Glutamatergic neuron (in vitro differentiated cells): ENCODE measurements at places on chromosomes 7 and 10. TPM values are rescaled to one million over a fixed set of nuclear protein-coding genes. Genes with fewer than 3 reads are reported as not detected.

DNA sequence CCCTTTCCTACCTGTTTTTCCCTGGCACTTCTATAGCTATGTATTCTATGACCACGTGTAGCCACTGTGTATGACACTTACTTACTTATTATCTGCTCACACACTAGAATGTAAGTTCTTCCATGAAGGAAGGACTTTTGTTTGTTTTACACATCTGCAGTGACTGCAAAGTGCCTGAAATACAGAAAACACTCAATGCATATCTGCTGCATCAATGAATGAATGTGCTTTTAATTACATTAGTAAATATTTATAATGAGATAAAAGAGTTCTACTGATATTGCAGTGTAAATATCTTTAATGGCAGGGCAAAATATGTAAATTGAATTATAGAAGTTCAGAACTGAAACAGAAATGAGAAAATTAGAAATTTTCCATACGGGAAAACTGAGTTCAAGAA is 43.5 kb upstream of the CDC14C start:
- no peaks in the 10 kb centered on the region for H3K36me3 ChIP-seq
- no peaks in the 10 kb centered on the region for H3K4me1 ChIP-seq
- DNase-seq, result no peak

- H3K27ac ChIP-seq, result no peak overlapping the region
- no peak for DNase-seq
- no peaks in the 10 kb centered on the region for H3K36me3 ChIP-seq
- no peak overlapping the region for H3K4me3 ChIP-seq
- peaks cover 3% of the 10 kb centered on the region for H3K4me1 ChIP-seq
- H3K27me3 ChIP-seq, result peaks cover 16% of the 10 kb centered on the region
These were observed 3.8 kb upstream of the DGKI start for GRCh38 chr7:137850571-137850970.

SUN3 gene
- total RNA-seq, result not detected

DNA sequence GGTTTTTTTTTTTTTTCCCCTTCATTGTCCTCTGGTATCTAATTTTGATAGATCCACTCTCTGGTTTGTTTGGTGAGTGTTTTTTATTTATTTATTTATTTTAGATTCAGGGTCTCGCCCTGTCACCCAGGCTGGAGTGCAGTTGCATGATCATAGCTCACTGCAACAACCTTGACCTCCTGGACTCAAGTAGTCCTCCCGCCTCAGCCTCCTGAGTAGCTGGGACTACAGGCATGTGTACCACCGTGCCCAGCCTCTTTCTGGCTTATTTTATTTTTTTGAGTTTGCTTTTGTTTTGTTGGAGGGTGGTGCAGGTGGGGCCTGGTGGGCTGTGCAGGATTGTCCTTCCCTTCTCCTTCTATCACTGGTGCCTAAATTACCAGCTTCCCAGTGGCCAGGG is 187.2 kb upstream of the SH2B2 start:
- H3K36me3 ChIP-seq, result no peaks in the 10 kb centered on the region
- DNase-seq, result no peak
- H3K27me3 ChIP-seq, result peaks cover 3% of the 10 kb centered on the region

- H3K27ac ChIP-seq, result no peak overlapping the region
- DNase-seq, result no peak
- peaks cover 4% of the 10 kb centered on the region for H3K36me3 ChIP-seq
- H3K4me1 ChIP-seq, result peaks cover 18% of the 10 kb centered on the region
These were observed 59.3 kb downstream of the ANKMY2 start for GRCh38 chr7:16586081-16586874.

GRCh38 chr10:5068274-5068984 is 25.8 kb upstream of the AKR1C3 start:
- H3K27ac ChIP-seq, result no peak overlapping the region
- no peaks in the 10 kb centered on the region for H3K27me3 ChIP-seq
- no peaks in the 10 kb centered on the region for H3K36me3 ChIP-seq
- DNase-seq, result no peak

DNA sequence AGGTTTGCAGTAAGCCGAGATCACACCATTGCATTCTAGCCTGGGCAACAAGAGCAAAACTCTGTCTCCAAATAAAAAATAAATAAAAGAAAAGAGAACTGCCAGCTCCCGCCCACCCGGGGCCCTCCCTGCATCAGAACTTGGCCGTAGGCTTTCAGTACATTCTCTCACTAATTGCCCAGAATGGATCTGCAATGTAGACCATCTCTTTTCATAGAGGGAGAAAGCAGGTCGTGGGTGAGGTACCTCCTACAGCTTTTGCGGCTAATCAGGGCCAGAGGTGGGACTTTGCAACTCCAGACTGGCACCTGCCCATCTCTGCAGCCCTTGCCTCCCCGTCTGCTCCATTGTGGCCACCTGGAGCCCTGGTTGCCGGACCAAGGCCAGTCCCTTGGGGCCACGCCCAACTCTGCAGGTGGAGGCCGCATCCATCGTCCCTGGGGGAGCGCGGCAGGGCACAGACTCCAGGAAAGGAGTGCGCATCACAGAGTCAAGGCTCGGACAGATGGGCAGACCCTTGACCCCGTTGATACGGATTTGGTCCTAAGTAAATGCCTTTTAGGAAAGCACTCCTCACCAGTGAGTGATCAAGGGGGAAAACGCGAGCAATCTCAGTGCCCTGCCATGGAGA is 179.1 kb upstream of the SH2B2 start:
- no peak overlapping the region for H3K4me3 ChIP-seq
- no peaks in the 10 kb centered on the region for H3K36me3 ChIP-seq
- DNase-seq, result no peak
- peaks cover 4% of the 10 kb centered on the region for H3K27me3 ChIP-seq

GRCh38 chr10:118238573-118239235 is 103.4 kb downstream of the FAM204A start:
- no peak overlapping the region for H3K4me3 ChIP-seq
- no peak overlapping the region for H3K27ac ChIP-seq
- peaks cover 8% of the 10 kb centered on the region for H3K4me1 ChIP-seq
- no peak for DNase-seq
- no peaks in the 10 kb centered on the region for H3K36me3 ChIP-seq
- H3K27me3 ChIP-seq, result peaks cover 3% of the 10 kb centered on the region

DNA sequence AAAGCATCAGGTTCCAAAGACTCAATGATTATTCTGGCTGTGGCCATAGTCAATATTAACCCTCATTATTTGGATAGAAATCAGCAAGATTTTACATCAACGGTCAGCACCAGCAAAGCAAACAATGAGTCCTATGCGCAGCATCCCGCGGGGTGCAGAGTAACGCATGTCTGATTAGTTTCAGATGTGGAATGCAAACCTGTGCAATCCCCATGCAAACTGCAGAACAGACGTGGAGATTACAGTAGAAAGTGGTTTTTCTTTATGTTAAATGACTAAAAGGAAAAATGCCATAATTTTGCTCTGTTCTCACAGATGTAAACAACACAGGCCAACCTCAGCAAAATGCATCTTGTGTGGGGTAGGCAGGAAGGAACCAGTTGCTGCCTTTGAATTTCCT is 258.1 kb upstream of the GRB10 start:
- no peak overlapping the region for H3K4me3 ChIP-seq
- no peaks in the 10 kb centered on the region for H3K36me3 ChIP-seq
- no peak overlapping the region for H3K27ac ChIP-seq
- peaks cover 4% of the 10 kb centered on the region for H3K27me3 ChIP-seq
- peaks cover 5% of the 10 kb centered on the region for H3K4me1 ChIP-seq

GRCh38 chr7:142646386-142647140 is 102.7 kb upstream of the PRSS1 start:
- H3K4me1 ChIP-seq, result peaks cover 4% of the 10 kb centered on the region
- no peak overlapping the region for H3K27ac ChIP-seq

PTN gene
- total RNA-seq, result 40.0 TPM

DNA sequence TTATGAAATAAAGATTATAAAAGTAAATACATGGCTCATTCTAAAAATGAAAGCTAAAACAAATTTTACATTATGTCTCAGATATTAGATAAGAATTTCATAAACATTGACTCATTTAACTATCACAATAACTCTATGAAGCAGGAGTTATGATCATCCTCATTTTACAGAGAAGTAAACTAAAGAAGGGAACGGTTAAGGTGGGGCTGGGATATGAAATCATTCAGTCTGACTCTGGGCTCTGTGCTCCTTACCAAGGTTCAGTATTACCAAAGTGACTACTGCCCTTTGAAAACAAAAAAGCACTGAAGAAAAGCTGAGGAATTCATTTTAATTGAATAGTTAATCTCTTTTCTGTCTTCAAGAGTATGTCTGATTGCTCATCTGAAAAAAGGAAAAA is 22.1 kb upstream of the CUBN start:
- no peak overlapping the region for H3K4me3 ChIP-seq
- no peak overlapping the region for H3K27ac ChIP-seq
- H3K36me3 ChIP-seq, result no peaks in the 10 kb centered on the region

CAMK1D gene
- 29.8 TPM for total RNA-seq

GRCh38 chr7:54995166-54995565 is 23.7 kb upstream of the EGFR start:
- H3K27me3 ChIP-seq, result no peaks in the 10 kb centered on the region
- no peak overlapping the region for H3K4me3 ChIP-seq
- H3K36me3 ChIP-seq, result no peaks in the 10 kb centered on the region
- H3K27ac ChIP-seq, result no peak overlapping the region
- DNase-seq, result no peak
- no peaks in the 10 kb centered on the region for H3K4me1 ChIP-seq

DNA sequence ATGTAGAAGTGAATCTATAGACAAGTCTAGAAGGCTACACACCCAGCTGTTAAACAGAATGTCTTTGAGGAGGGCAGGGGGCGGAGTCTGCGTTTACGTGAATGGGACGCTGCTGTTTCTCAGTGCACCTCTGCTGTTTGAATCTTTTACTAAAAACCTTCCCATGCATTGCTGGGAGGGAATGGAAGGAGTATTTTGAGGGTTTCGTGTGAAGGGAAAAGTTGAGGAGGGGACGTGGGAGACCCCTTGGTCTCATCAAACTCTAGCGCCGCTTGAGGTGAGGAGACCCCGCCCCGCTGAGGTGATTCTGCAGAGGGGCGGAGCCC is 492 bp upstream of the VCL start:
- peak overlapping the region; percentile 97 for H3K27ac ChIP-seq
- peaks cover 7% of the 10 kb centered on the region for H3K27me3 ChIP-seq
- peak overlapping the region; percentile 95 for H3K4me3 ChIP-seq
- no peak for DNase-seq
- peaks cover 10% of the 10 kb centered on the region for H3K4me1 ChIP-seq
- H3K36me3 ChIP-seq, result no peaks in the 10 kb centered on the region

NKX2-3 gene
- not detected for total RNA-seq

FGL2 gene
- total RNA-seq, result not detected

DNA sequence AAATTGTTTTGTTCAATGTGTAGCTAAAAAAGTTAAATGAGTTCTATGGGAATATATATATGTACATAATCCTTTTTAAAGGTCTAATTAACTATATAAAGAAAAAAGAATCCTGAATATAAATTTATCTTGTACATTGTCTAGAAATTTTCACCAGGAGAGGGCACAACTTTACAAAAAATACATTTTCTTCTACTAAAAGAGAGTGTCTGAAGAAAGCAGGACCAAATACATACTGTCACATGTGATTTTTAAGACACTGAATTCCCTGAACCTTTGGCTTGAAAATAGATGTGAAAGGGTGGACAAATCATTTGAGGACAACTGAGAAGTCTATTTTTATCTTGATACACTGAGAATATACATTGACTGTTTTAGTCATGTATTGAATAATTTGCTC is 204.3 kb downstream of the DGKB start:
- H3K27me3 ChIP-seq, result no peaks in the 10 kb centered on the region
- H3K4me3 ChIP-seq, result no peak overlapping the region
- no peak for DNase-seq
- no peak overlapping the region for H3K27ac ChIP-seq
- peaks cover 4% of the 10 kb centered on the region for H3K4me1 ChIP-seq

- H3K4me1 ChIP-seq, result peaks cover 9% of the 10 kb centered on the region
- no peaks in the 10 kb centered on the region for H3K36me3 ChIP-seq
- H3K27me3 ChIP-seq, result peaks cover 2% of the 10 kb centered on the region
- no peak for DNase-seq
- H3K27ac ChIP-seq, result no peak overlapping the region
These were observed 40.1 kb downstream of the GPR26 start for GRCh38 chr10:123706236-123706635.

- DNase-seq, result no peak
- no peaks in the 10 kb centered on the region for H3K36me3 ChIP-seq
- H3K4me3 ChIP-seq, result no peak overlapping the region
- peaks cover 1% of the 10 kb centered on the region for H3K27me3 ChIP-seq
- H3K4me1 ChIP-seq, result no peaks in the 10 kb centered on the region
These were observed 49.4 kb upstream of the KLF6 start for GRCh38 chr10:3834404-3834803.

GRCh38 chr10:80583685-80584084 is 46.0 kb downstream of the SH2D4B start:
- H3K36me3 ChIP-seq, result peaks cover 17% of the 10 kb centered on the region
- H3K27me3 ChIP-seq, result peaks cover 1% of the 10 kb centered on the region
- H3K4me1 ChIP-seq, result no peaks in the 10 kb centered on the region
- H3K4me3 ChIP-seq, result no peak overlapping the region
- no peak for DNase-seq

GRCh38 chr10:77817541-77817940 is 109.0 kb downstream of the DLG5 start:
- no peaks in the 10 kb centered on the region for H3K36me3 ChIP-seq
- H3K27ac ChIP-seq, result no peak overlapping the region
- H3K27me3 ChIP-seq, result peaks cover 2% of the 10 kb centered on the region

GJC3 gene
- not detected for total RNA-seq
